ENCODE measurements at places on chromosomes 6 and 20.

- DNase-seq, result no peak
Observed at GRCh38 chr6:33627876-33628275, 6.8 kb downstream of the ITPR3 start.

DNA sequence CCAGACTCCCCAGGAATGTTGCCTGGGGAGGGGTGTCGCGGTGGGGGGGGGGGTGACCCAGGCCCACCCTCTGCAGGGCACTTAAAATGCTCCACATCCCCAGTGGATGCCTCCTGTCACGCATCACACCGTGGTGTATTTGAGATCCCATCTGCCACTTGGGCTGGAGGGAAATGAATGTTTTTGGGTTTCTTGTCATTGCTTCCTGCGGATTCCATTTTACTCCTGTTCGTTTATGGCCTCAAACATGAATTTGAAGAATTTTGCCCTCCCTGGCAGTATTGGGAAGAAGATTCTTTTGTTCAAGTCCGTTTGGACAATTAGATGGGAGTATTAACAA is 544 bp upstream of the KHDC1 start:
- no peak for DNase-seq

GRCh38 chr6:166449036-166449435 is 66.3 kb upstream of the MPC1 start:
- DNase-seq, result no peak

GRCh38 chr20:2163757-2164156 is 62.1 kb downstream of the STK35 start:
- DNase-seq, result no peak

DNA sequence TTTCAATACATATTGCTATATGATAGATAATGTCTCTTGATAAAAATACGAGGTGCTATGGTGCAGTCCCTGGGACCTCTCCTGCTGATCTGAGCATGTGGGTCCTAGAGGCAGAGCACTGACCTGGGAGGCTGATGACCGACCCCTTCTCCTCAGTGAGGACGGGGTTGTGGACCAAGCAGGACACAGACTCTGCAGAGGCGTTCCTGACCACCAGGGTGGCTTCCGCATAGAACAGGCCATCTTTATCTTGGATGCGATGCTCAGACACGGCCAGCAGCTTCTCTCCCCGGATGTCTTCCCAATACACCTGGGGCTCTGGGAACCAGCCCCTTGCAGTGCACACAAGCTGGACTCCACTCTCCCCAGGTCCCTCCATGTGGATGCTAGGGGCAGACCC is 4.2 kb downstream of the BTNL2 start:
- no peak for DNase-seq

GRCh38 chr6:73152966-73153757 is 72.1 kb downstream of the KHDC1L start:
- DNase-seq, result no peak

DNA sequence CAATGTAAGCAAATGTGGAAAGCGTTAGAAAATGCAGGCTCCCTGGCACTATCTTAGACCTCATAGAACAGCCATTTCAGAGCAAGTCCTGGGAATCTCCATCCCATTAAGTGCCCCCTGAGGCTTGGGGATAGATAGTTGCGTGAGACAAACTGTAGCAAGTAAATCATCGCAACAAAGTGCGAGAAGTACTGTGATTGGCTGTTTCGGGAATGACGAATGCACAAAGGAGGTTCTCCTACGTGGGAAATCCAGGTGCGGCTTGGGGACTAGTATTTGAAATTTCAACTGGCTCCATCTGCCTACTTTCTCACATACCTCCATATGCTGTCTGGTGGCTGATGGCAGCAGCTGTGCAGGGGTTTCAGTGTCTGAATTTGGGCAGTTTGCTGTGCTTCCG is 84.5 kb downstream of the PLEKHG1 start:
- DNase-seq, result no peak

DNA sequence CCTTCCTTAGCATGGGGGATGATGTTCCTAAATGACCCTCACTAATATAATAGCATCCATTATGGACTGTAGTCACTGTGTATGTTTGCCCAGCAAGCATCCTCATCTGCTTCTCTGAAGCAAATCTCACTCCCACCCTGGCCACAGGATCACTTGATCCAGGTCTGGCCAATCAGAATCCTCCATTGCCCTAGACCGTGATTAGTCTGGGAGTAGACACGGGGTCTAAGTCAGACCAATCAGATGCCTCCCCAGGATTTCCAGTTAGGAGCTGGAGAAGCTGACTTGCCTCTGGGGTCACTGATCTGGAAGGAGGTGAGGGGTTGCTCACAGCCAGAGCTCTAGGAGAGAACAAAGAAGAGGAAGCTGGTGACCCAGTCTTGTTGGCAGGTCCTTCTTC is 153.9 kb downstream of the DHX35 start:
- DNase-seq, result no peak

- peak; percentile 57 for DNase-seq
Observed at GRCh38 chr6:15810618-15811017, 147.8 kb upstream of the DTNBP1 start.

GRCh38 chr6:169158174-169158573 is 95.5 kb downstream of the THBS2 start:
- DNase-seq, result no peak

GRCh38 chr6:66048684-66049474 is 341.9 kb upstream of the EYS start:
- DNase-seq, result no peak

GRCh38 chr6:90483956-90484355 is 102.9 kb downstream of the MAP3K7 start:
- no peak for DNase-seq

DNA sequence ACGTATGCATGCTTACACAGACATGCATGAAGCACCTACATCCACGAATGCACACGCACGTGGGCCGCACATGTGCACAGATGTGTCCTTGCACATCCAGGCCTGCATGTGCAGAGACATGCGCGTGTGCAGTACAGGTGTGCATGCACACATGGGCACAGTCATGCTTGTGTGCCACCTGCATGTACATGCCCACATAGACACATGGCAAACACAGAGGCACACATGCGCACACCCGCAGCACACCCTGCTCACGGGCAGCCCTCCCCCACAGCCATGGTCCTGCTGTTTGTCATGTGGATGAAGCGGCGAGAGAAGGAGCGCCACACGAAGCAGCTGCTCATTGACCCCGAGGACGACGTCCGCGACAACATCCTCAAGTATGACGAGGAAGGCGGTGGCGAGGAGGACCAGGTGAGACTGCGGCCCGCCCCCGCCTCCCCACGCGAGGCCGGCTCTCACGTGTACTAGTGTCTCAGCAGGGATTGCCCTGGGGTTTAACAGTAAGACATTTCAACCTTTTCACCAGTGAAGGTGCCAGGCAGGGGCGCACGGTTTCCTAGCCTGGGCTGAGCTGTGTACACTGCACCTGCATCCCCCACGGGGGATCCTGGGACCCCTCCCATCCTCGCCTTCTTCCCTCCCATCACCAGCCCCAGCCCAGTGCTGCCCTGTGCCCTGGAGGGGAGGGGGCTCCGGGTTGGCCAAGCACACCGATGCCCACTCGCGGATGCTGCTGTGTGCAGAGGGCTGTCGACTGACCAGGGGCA is 132.8 kb downstream of the TAF4 start:
- DNase-seq, result peak; percentile 5

DNA sequence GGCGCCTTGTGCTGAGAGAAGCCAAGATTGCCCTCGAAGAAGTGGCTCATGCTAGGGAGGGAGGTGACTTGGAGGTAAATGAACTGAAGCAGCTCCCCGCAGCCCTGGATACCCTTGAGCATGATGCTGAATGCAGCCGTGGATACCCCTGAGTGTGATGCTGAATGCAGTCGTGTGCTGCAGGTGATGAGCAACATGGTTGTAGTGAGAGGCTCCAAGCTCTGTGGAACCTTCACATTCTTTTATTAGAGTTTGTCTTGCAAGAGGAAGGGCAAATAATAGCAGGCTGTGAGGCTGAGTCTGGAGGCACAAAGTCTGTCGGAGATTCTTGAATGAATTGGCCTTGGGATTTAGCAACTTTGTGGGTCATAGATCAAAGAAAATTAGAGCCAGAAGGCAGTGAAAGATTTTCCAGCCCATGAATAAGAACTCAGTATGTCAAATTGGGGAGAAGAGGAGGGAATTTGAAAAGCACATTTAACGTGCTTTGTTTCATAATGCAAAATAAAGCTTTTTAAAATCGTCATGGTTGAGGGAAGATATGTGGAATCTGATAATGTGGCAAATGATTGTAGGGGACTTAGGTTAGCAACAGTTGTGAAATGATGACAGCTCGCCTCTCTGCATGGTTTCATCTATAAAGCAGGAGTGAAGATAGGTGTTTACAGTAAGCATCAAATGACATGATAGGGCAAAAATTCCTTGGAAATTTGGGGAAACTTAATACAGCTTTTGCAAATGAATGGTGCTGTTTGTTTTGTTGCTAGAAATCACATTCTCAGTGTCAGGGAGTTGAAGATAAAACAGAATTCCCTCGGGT is 120.1 kb upstream of the TIAM2 start:
- no peak for DNase-seq

DNA sequence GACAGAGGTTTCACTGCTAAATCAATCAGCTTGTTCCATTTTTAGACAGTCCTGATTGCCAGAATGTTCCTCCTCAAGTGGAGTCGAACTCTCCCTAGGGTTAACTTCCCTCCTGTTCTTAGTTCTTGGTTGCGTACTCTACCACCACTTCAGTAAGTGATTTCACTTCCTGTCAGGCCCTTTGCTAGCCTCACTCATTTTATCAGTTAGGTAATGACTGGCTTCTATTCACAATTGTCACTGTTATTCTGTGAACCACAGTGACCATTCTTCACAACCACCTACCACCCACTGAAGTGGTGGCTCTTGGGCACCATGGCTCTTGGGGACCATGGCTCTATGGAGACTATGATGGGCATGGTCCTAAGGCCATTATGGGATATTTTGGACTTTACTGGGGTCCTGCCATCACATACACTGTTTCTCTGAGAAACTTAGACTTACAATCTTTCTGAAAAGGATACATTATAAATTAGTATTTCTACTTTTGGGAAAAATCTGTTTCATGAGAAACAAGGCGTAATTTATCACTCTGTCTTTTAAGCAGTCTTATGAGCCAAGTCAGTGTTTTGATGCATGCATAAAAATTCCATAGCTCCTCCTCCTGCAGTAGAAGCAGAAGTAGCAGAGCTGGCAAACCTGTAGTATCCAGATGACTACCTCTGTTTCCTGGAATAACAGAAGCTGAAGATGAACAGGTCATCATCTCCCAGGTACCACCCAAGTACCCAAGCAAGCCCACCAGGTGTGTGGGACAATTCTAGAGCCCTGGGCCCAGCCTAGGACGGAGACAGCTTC is 66.3 kb downstream of the ATXN1 start:
- no peak for DNase-seq

DNA sequence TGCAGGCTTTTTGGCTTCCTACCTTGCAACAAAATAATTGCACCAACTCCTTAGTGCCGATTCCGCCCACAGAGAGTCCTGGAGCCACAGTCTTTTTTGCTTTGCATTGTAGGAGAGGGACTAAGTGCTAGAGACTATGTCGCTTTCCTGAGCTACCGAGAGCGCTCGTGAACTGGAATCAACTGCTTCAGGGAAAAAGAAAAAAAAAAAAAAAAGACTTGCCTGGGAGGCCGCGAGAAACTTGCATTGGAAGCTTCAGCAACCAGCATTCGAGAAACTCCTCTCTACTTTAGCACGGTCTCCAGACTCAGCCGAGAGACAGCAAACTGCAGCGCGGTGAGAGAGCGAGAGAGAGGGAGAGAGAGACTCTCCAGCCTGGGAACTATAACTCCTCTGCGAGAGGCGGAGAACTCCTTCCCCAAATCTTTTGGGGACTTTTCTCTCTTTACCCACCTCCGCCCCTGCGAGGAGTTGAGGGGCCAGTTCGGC is 420 bp downstream of the SOX4 start:
- peak; percentile 62 for DNase-seq

DNA sequence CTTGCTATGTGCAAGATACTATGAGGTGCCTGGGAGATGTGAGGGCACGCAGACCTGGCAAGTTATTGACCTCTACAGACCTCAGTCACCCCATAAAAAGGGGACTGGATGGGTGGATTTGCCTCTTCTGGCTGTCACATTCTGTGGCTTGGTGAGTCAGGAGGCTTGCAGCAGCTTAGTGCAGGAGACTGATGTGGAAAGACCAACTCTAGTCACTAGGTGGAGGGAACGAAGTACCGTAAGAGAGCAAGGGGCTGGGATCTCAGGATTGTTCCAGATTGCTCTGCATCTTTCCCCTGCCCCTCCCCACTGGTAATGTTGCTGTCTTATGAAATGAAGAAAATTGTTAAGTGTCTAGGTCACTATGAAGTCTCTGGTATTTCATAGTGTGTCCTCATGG is 3.3 kb downstream of the MAPRE1 start:
- peak; percentile 66 for DNase-seq

DNA sequence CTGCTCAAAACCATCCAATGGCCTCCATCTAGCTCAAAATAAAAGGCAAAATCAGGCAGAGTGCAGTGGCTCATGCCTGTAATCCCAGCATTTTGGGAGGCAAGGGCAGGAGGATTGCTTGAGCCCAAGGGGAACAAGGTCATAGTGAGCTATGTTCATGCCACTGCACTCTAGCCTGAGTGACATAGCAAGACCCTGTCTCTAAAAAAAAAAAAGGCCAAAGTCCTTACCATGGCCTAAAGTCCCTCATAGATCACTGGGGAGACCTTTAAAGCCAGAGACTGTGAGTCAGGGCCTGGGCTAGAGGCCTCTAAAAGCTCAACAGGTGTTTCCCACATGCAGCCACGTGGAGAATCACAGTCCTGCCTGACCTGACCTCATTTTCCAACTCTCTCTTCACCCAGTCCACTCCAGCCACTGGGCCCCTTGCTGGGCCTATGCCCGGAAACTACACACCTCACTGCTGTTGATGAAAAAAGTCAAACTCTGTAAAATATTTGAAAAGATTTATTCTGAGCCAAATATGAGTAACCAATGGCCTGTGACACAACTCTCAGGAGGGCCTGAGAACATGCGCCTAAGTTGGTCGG is 28.2 kb upstream of the TAB2 start:
- no peak for DNase-seq

DNA sequence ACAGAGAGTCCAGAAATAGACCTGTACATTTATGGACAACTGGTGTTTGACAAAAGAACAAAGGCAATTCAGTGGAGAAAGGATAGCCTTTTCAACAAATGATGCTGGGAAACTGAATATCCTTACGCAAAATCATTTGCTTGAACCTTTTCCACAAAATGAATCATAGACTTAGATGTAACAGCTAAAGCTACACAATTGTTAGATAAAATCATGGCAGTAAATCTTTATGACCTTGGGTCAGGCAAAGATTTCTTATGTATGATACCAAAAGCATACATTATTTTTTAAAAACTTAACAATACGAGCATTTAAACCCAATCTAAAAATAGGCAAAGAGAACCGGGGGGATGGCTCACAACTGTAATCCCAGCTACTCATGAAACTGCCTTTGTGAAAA is 73.5 kb upstream of the DST start:
- no peak for DNase-seq

GRCh38 chr6:90687775-90688380 is 101.0 kb upstream of the MAP3K7 start:
- no peak for DNase-seq

Measured in WERI-Rb-1 (cell line).